Pancreas (tissue), 10 donors: ENCODE measurements at places on chromosomes 1 and 21. TPM values are rescaled to one million over a fixed set of nuclear protein-coding genes. Genes with fewer than 3 reads are reported as not detected.

The FAM3B gene
- polyA plus RNA-seq = 71.9 TPM

The ZYG11A gene
- polyA plus RNA-seq = not detected

The TMEM240 gene
- polyA plus RNA-seq = 3.6 TPM

The SLC16A4 gene
- polyA plus RNA-seq = 0.53 TPM

DNA sequence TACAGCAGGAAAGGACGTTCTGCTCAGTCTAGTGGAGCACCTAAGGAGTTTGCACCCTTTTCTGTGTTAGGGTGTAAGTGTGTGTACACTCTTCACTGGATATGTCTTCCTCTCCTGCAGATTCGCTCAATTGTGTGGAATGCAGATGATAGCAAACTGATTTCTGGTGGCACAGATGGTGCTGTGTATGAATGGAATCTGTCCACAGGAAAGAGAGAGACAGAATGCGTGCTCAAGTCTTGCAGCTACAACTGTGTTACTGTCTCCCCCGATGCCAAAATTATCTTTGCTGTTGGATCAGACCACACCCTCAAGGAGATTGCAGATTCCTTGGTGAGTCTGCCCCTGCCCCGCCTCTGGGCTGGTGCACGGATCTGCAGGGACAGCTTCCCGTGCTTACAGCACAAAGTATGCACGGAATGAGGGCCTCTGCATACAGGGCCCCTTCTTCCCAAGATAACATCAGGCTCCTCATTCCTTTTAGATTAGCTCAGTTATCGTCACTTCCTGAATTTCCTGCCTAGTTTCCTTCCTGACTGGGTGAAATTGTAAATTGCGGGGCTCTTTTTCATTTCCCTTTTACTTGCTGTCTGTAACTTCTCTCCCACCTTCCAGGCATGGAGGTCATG lies 34.6 kb downstream of the CFAP57 start:
- no peak for DNase-seq

DNA sequence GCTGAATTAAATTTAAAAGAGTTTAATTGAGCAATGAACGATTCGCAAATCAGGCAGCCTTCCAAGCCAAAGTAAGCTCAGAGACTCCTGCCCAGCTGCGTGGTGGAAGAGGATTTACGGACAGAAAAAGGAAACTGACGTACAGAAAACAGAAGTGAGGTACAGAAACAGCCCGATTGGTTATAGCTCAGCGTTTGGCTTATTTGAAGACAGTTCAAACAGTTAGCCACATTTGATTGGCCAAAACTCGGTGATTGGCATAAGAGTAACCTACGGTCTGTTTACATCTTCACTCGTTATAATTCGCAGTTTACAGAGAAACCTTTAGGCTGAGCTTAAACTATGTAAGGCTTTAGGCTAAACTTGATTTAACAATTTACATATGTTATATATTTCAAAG lies 46.9 kb downstream of the CR1L start:
- DNase-seq = no peak

DNA sequence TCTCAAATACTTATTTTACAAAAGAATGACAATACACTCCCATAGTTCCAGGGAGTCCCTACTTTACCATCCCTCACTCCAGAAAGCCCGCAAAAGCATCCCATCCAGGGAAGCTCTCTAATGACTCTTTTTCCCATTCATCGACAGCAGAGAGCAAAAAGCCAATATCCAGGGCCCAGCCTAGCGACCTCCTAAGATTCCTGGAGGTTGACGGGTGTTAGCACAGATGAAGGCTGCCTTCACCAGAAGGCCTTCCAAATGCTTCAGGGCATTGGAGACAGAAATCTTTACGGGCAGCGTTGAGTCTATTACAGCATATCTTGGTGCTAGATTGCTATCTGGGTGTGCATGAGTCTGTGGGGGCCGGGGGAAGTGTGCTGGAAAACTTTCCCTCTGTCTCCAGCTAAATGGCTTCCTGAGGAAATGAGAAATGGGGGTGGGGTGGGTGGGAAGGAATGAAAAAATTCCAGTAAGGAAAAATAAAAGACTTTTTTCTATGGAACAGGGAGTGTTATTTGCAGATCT lies 136.6 kb downstream of the PROX1 start:
- no peak for DNase-seq

GRCh38 chr1:212256369-212256768 lies 28.8 kb upstream of the PPP2R5A start:
- DNase-seq = no peak

DNA sequence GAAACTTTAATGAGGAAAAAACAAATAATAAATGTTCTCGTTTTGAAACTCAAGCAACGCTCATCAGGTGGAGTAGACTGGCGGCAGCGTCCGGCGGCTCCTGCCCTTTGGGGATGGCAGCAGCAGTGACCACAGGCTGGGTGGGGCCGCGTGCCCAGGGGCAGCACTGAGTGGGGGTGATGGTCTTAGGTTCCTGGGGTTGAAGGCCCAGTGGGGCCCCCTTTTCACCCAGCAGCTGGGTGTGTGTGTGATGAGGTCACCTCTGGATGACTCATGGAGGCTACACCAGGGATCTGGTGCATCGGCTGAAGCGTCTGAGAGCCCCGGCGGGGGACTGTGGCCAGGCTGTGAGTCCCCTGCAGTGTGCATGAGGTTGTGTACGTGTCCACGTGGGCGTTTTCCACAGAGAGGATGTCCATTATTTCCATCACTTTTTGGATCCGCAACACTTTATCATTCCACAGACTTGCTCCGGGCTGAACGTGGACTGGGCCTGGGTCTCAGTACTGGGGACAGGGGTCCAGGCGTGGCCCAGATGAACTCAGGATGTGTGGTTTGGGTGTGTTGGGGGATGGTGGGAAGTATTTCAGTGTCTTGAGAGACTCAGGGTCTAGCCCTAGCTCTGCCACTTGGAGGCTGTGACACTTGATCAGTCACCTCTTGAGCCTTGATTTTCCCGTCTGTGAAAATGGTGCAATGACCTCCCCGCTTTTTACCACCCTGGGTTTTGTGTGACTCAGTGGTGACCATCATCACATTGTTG lies 25.6 kb downstream of the LDLRAP1 start:
- no peak for DNase-seq

GRCh38 chr1:222904451-222904850 lies 89.6 kb downstream of the DISP1 start:
- no peak for DNase-seq

DNA sequence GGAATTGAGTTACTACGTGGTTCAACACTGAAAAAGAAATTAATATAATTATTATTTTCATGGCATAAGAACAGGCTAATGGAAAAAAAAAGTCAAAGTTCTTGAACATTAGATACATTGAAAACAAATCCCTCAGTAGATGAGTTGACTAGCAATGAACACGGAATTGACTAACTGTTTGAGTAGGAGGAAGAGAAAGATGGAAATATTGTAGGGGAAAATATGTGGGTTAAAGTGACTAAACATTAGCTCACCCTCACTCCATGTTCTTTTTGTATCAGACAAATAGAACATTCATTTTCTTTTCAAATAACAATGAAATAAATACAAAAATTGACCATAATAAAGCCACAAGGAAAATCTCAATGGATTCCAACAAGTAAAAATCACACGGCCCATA lies 84.3 kb downstream of the KCNK2 start:
- no peak for DNase-seq

DNA sequence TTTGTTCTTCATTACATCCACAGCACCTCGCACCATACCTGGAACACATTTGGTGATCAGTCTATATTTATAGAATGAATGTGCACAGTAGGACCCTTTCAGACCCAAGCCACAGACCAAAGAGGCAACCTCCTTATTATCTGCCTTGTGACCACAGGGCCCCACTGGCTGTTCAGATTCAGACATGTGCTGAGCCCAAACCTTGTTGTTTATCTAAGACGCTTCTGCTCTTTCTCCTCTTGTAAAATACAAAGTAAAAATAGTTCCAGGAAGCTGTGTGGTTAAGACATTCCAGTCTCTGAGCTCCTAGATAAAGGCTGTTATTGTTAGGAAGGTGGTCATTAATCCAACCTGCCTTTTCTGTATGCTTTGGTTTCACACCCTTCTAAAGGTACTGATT lies 3.6 kb upstream of the SCMH1 start:
- no peak for DNase-seq

GRCh38 chr1:113283914-113284313 lies 106.4 kb upstream of the MAGI3 start:
- DNase-seq = no peak

DNA sequence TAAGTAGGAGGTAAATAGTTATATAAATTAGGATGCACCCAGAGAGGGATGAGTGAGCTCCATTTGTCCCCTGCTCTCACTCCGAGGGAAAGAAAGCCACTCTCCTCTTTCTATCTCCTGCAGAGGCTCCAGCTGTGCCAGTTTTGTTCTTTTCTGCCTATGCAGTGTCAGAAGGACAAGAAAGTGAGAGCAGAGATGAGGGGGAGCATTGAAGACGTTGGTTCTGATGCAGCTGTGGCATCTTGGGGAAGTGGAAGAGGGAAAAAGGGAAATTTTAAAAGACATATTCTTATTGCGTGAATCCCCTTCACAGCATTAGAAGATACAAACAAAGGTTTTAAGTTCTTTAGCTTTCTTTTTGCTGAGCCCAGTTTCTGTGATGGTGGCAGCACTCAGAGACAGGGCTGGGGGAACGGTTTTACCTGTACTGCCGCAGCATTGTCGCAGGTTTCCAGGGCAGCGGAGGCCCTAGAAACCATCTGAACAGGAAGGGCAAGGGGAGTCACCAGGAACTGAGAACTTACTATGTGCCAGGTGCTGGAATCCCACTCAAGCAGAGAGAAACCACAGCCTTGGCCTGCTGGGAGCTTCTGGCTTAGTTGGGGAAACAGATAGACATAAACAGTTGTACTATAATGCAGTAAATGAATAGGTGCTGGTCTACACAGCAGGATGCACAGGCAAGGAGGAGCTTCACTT lies 44.9 kb upstream of the USP24 start:
- DNase-seq = no peak

DNA sequence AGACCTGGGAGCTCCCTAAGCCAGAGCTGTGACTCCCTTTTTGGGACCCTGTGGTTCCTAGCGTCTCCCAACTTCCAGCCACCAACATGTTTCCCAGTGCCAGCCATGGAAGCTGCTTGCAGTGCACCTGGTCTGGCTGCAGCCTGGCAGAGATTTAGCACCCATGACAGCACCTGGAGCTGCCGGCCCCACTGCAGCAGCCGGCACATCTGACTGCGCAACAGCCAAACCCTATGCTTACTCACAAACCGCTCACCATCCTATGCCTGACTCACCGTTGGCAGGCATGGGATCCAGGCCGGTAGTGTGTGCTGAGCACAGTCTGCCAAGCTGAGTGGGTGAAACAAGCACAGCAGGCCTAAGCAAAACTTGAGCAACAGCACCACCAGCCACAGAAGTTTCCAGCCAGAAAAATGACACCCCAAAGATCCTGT lies 435.9 kb upstream of the PRMT6 start:
- no peak for DNase-seq

GRCh38 chr1:37797750-37798345 lies 4.2 kb downstream of the MANEAL start:
- DNase-seq = no peak
